ENCODE measurements at places on chromosomes 4 and X. TPM values are rescaled to one million over a fixed set of nuclear protein-coding genes. Genes with fewer than 3 reads are reported as not detected.

DNA sequence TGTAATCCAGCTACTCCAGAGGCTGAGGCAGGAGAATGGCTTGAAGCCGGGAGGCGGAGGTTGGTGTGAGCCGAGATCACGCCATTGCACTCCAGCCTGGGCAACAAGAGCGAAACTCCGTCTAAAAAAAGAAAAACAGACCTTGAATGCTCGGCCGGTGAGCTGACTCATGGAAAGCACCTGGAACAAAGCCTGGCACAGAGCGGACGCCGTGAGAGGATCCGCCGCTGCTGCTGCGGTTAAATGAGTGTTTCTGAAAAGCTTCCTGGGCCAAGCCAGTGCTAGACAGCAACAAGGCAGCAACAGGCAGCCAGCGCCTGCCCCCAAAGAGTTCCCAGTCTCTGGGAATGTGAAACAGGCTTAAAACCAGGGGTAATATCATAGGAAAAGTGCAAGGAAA is 186.4 kb downstream of the AFAP1 start:
- H3K4me3 ChIP-seq: no peak overlapping the region
- DNase-seq: no peak
- peaks cover 31% of the 10 kb centered on the region for H3K4me1 ChIP-seq
- peaks cover 13% of the 10 kb centered on the region for H3K27me3 ChIP-seq
- H3K36me3 ChIP-seq: no peaks in the 10 kb centered on the region
- no peak overlapping the region for H3K27ac ChIP-seq

Gene CSAG3
- 12.7 TPM for total RNA-seq

Gene ZNF732
- 0.16 TPM for total RNA-seq

Gene ADGRG2
- total RNA-seq: not detected

All from K562 (cell line).